ENCODE measurements at places on chromosomes 12 and 14.

DNA sequence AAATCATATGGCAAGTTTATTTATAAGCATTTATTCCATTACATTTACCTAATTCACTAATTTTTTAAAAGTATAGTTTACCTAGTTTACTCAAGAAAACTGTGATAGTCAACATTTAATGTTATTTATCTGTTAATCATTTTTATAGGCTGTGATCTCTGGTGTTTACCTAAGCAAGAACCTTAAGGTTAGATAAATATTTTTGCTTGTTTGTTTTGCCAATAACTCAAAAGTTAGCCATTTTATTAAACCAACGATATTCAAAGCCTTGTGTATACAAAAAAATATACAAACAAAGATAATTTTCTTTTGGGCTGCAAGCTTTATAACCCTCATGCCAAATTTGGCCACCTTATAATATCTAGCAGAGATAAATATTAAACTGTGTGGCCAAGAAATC, 157.3 kb downstream of the SLCO1B3 start:
- no peak for DNase-seq

DNA sequence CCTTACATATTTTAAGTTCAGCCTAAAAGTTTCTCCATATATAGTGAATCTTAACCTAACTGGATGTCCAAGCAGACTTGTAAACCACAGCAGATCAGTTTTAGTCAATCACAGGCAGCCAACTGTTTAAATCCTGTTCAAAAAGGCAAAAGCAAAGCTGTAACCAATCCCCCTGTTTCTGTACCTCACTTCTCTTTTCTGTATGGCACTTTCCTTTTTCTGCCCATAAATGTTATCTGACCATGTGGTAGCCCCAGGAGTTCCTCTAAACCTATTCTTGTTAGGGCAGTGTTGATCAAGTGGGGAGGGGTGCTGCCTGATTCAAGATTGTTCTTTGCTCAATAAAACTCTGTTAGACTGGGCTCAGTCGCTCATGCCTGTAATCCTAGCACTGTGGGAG, 8.5 kb upstream of the DACT1 start:
- DNase-seq: no peak

DNA sequence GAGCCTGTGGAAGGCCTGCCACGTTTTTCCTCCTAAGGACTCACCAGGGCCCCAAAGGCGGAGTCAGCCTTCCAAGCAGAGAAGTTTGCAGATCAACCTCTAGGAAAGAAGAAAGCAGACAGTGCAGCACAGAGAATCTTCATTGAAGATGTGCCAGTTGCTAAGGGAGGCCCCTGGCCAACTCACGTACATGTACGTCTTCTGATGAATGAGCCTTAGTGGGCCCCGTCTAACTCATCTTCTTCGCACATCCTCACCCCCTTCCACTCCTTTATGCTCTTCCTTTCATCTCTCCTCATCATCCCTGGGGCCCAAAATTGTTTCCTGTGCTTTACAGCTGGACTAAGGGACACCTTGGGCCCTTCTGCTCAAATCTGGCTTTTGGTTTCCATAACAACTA, 703.0 kb upstream of the TBX3 start:
- DNase-seq: no peak

GRCh38 chr14:56998728-56999127, 188.4 kb upstream of the OTX2 start:
- no peak for DNase-seq

GRCh38 chr12:113612076-113612728, 140.5 kb upstream of the LHX5 start:
- no peak for DNase-seq

DNA sequence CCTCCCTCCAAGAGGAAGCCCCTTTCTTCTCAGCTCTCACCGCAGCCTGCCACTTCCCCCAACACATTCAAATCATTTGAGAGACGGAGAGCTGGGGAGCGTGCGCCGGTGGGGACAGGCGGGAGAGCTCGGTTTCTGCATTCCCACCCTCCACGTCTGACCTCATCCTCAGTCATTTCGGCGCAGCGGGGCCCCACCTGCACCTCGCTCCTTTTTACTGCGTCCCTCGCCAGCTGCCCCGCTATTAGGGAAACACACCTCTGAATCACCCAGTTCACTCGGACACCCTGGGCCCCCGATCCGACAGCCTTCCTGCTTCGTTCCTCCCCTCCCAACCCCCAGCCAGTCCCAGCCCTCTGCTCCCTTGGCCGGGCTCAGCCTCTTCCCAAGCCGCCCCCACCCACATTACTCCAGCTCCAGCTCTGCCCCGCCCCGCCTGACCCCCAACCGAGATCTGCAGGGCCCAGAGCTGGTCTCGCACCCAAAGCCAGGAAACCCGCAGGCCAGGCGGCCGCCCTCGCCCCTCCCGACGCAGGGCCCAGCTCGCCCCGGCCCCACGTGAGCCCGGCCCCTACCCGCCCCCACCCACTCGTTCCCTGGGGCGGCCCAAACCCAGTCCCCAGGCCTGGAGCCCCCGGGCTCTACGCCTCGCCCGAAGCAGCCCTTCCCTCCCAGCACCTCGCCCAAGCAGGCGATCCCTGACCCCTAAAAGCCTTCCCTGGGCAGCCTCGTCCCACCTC, 783 bp downstream of the CORO1C start:
- peak; percentile 16 for DNase-seq

DNA sequence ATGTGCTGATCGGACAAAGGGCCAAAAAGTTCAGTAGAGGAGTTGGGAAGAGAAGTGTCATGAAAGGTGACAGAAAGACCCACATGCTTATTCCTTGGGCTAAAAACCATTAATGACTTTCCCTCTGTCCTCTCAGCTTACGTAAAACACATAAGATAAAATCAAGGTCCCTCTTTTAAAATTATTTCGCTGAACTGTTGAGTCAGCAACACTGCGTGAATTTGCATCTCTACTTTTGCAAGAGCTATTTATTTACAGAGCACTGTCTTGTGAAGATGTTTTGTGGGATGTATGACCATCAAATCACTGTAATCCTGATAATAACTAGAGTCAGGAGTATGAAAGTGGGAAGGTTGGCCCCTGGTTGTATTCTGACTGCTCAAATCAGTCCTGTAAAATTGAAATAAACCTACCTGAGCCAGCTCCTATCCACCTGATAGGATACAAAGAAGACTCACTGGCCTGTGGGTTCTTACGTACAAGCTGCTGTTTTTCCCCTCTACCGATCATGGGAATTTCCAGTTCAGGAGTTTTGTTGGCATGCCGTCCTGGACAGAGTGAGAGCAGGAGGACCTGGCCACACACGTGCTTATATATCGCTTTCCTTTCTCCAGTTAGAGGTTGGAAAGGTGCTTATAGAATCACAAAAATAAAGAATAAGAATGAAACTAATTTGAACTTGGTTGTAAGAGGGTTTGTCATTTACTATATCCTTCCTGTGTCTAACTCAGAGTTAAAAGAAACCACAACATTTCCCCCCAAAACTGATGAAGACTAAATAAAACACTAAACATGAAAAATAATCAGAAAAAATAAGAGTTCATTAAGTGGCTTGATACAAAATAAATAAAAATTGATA, 42.9 kb downstream of the IFNG-AS1 start:
- DNase-seq: no peak

GRCh38 chr12:88854260-88854659, 274.0 kb upstream of the KITLG start:
- DNase-seq: no peak

- DNase-seq: no peak
These were observed 16.3 kb upstream of the FGF23 start for GRCh38 chr12:4395818-4396217.

- no peak for DNase-seq
These were observed 203.5 kb downstream of the ANO6 start for GRCh38 chr12:45419317-45419814.

DNA sequence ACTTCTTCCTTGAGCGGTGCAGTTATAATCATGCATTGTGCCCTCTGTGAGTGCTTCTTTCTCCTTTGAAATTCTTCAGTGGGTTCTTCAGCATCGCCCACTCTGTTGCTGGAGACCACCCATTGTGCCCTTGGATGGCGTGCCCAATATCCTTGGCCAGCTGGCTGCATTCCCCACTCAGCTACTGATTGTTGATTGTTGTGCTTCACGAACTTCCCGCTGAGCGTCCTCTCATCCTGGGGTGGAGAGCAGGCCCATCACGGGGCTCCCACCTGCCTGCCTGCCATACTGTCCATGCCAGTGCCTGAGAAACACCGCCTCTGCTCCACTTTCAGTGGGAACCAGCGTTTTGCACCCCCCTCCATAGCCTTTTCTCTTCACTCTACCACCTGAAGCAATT, 8.6 kb upstream of the SSTR1 start:
- no peak for DNase-seq

DNA sequence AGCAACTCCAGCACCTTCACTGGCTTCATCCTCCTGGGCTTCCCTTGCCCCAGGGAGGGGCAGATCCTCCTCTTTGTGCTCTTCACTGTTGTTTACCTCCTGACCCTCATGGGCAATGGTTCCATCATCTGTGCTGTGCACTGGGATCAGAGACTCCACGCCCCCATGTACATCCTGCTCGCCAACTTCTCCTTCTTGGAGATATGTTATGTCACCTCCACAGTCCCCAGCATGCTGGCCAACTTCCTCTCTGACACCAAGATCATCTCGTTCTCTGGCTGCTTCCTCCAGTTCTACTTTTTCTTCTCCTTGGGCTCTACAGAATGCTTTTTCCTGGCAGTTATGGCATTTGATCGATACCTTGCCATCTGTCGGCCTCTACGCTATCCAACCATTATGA, 6.8 kb downstream of the OR11G2 start:
- DNase-seq: no peak

- no peak for DNase-seq
These were observed 12.3 kb upstream of the PDE3A start for GRCh38 chr12:20356048-20356447.

DNA sequence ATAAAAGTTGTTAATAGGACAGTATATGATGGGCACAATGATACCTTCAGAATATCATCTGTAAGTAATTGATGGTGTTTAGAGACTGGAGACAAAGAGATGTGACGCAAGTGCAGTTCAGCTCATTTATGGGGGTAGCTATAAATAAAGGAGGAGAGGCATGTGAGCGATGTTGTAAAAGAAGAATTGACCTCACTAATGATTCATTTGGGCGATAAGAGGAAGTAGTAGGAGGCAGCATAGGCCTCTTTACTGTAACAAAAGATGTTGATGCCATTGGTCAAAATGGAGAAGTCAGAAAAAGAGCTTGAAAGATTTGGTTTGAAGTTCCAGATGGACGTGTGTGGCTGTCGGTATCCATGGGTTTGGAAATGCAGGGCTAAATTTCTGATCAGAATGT, 70.0 kb downstream of the FLRT2 start:
- DNase-seq: no peak

DNA sequence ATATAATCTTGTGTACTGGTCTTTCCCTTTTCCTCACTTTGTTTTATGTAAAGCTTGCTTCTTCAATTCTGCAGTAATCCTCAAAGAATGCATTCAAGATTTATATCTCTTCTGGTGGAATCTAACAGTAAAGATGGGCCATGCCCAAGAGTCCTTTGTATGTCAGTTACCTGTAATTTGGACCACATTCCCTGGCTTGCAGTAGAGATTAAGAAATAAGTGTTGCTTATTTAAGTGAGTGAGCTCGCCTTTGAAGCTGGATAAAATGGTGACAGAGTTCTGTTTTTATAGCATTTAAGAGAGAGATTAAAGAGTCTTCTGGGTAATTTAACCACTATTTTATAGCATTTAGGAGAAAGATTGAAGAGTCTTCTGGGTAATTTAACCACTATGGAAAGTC, 262.1 kb upstream of the ATP2B1 start:
- no peak for DNase-seq

DNA sequence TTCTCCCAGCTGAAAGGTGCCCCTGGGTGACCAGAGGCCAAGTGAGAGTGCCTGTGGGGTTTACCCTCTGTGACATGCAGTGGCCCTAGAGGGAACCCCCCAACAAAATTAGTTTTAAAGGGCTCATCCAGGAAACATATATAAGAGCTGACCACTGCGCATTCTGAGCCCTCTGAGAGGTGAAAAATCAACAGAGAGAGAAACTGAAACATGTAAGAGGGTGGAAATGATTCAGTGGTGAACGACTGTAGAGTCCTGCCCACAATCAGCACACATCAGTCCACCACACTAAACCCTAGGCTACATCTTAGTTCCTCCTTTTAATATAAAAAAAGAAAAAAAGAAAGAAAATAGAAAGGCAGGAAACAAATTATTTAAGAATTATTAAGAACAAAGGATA, 21.0 kb upstream of the ACSM4 start:
- no peak for DNase-seq

DNA sequence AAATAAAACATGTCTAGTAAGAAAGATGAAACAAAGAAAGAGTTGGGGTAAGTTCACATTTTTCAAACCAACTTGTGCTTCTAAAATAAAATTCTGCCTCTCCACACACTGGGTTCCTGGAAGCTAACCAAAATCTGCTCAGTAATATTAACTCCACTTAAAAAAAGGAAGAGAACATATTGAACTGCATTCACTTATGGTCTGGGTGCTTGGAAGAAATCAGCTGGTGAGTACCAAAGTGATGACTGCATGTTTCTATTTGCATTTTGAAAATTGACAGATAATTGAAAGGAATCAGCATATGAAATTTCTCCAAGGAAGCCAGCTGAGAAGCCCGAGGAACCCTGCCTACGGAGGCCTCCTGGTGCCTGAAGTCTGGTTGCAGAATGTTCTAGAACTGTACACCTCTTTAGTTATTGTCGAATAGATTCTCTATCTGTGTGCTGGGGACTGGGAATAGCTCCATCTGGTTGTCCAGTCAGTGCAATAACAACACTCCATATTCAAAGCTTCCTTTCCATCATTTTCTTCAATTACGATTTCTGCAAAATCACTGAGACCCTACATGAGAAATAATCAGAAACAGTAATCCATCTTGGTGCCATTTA, 836.1 kb downstream of the VRK1 start:
- no peak for DNase-seq

- DNase-seq: no peak
These were observed 6.3 kb upstream of the RIN3 start for GRCh38 chr14:92507174-92507768.

- DNase-seq: no peak
These were observed 9.0 kb downstream of the PCNX1 start for GRCh38 chr14:70916300-70916699.

- DNase-seq: no peak
These were observed 4.5 kb downstream of the B4GALNT1 start for GRCh38 chr12:57628280-57629191.

DNA sequence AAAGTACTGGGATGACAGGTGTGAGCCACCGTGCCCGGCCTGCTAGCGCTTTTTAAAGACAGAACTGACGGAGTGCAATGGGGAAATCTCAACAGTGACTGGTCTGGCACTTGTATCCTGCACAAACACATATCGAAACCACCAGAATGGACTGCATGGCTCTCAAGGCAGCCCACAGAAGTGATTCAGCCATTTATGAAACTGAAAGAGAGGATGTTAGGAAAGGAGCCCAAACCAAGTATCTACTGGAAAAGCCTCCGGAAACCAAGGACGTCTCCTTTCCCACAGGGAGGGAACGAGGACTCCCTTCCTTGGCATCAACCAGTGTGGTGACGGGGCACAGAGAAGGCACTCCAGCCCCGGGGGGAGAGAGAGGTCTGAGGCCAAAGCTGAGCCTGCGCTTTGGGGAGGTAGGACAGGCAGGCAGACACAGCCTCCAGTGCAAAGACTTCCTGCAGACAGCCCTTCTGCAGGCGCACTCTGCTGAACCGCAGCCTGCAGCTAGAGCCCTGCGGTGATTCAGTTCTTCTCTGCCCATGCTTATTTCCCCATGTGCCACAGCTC, 16.5 kb downstream of the SLC15A4 start:
- DNase-seq: no peak

GRCh38 chr14:70343141-70343540, 16.3 kb downstream of the COX16 start:
- DNase-seq: no peak

GRCh38 chr14:100020629-100021028, 44.6 kb upstream of the EVL start:
- DNase-seq: no peak

GRCh38 chr14:61736751-61737150, 25.5 kb upstream of the SNAPC1 start:
- no peak for DNase-seq
